Pancreas (tissue), 10 donors: ENCODE measurements at places on chromosomes 1 and 21. TPM values are rescaled to one million over a fixed set of nuclear protein-coding genes. Genes with fewer than 3 reads are reported as not detected.

LCE2B gene
- not detected for polyA plus RNA-seq

DNA sequence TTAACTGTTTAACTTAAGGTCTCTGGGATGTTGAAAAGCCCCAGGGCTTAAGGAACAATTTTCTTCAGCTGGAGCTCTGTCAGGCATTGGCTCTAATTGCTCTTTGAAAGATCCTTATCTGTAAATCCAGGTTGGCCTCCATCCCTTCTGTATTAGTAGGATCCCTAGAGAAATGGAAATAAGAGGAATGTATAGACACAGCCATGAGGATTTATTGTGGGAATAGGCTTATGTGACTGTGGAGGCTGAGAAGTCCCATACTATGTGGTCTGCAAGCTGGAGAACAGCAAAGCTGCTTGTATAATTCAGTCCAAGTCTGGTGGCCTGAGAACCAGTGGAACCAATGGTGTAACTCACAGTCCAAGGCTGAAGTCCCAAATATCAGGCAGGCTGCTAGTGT is 47.6 kb upstream of the VAV3 start:
- DNase-seq, result no peak

FAM3B gene
- 71.9 TPM for polyA plus RNA-seq

GRCh38 chr1:101357444-101357986 is 120.7 kb downstream of the S1PR1 start:
- DNase-seq, result no peak

- no peak for DNase-seq
Measured at GRCh38 chr1:154770897-154771594, 99.0 kb downstream of the KCNN3 start.

- DNase-seq, result no peak
Measured at GRCh38 chr1:88088481-88088880, 595.6 kb upstream of the PKN2 start.

- no peak for DNase-seq
Measured at GRCh38 chr1:213227458-213227857, 176.4 kb downstream of the RPS6KC1 start.

DNA sequence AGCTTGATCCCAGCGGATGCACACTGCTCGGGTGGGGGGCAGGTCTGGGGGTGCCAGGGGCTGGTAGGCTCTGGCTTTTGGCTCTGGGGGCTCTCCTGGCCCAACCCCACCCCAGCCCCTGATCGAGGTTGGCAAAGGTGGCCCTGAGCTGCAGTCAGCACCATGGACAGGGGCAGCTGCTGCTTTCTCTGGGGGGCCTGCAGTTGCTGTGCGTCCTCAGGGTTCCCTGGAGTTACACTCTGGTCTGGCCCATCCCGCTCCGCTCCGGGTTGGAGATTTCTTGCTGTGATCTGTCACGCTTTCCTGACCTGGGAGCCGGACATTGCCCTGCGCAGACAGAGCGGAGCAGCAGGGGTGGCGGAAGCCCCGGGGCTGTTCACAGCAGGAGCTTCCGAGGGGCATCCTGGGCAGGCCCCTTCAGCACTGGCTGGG is 8.0 kb upstream of the PLCH2 start:
- DNase-seq, result peak; percentile 42

DNA sequence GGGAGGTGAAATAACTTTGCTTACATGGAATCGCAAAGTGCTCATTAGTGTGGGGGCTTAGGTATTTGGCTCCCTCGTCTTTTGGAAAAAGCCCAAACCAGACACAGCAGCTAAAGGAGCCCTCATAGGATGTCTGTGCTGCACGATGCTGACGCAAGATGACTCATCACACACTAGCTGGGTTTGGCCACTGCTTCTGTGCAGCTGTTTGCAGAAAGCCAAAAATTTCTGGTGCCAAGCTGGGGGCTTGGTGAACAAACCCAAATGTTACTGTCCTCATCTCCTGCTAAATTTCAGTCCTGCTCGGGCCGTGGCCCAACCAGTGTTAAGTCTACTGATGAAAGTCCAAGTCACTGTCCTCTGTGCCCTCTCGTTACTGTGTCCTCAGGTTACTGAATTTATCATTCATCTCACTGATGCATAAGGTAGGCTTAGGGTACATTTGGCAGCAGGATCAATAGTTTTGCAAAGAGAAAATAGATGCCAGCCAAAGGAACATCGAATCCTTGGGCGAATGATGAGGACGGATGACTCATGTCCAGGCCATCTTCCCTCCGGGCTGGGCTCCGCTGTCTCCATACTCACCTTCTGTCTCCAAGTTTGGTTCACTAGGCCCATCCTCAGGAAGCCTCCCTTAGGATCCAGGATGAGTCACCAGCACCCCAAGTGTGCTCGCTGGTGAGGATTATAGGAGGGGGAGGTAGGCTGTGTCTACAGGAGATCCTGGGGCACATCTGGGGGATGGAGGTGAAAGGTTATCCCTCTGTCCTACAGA is 177.7 kb downstream of the ADSS2 start:
- DNase-seq, result peak; percentile 18

DNA sequence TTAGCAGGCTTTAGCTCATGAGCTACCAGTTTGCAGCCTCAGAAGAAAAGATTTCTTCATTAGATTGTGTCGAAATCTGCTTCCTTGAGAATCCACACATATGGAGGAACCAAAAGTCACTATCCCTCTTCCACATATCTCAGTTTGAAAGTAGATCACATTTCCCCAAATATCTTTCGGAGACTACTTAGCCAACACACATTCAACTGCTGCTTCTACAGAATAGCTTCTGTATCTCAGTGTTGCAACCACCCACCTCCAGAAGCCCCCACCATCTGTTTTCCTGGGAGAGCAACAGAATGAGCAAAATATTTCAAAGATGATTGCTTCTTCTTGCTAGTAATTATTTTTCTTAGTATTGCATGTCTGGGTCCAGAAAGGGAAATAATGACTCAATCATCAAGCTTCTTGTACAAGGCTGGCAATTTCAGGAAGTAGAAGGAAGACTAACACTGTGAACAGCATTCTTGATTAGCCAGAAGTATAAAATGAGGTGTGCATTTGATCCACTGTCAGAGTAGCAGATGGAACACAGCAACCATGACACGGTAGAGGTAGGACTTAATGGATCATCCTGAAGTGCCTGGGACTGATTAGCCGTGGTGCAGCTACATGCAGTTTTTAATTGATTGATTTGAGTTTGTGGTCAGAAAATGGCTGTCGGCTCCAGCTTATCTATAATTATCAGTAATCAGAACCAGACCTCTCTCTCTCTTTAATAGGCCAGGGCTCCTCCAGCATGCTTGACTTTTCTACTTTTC is 24.9 kb downstream of the ZC3H11B start:
- no peak for DNase-seq

DNA sequence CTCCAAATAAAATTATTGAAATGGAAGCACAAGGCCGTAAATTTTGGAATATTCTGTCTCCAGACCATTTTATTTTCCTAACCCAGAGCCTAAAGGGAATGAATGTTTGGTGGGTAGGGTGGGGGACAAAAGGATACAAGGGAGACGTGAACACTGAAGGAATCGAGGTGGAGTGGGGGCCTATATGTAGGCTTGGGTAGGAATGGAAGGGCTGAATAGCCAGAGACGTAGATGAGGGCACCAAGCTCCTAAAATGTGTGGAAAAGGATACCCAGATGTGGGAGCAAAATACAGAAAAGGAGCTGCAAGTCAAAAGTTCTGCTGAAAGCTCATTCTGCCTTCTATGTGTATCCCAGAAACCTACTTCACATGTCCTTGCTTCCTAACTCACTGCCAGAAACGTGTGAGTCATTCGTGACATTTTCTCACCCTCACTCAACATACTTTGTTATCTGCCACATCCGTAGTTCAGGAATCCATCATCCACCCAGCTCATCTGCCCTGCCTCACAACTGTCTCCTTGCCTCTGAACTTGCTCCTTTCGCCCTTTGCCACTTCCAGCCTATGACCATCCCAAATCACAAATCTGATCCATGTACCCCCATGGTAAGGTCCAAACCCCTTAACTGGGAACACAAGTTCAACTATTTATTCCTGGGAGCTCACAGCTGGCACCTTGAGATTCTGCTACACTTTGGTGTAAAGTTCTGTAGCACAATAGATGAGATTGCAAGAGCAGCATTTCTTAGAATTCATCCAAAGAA is 84.1 kb upstream of the PRDX6 start:
- no peak for DNase-seq

NHLH1 gene
- 0.14 TPM for polyA plus RNA-seq

GRCh38 chr1:192493584-192493983 is 82.0 kb upstream of the RGS1 start:
- DNase-seq, result no peak

- DNase-seq, result no peak
Measured at GRCh38 chr1:241513378-241513777, 6.2 kb downstream of the FH start.
